ENCODE measurements at places on chromosomes 2 and 18. TPM values are rescaled to one million over a fixed set of nuclear protein-coding genes. Genes with fewer than 3 reads are reported as not detected.
A peak's percentile ranks its signal among the peaks of the same experiment; 100 is the strongest.

ZSCAN30 gene
- total RNA-seq: 17.0 TPM

GRCh38 chr2:226115102-226115831 lies 684.4 kb downstream of the IRS1 start:
- DNase-seq: peak; percentile 44
- peak overlapping the region; percentile 45 for H3K4me3 ChIP-seq
- H3K36me3 ChIP-seq: peaks cover 5% of the 10 kb centered on the region
- peaks cover 43% of the 10 kb centered on the region for H3K4me1 ChIP-seq
- peak overlapping the region; percentile 96 for H3K27ac ChIP-seq

DNA sequence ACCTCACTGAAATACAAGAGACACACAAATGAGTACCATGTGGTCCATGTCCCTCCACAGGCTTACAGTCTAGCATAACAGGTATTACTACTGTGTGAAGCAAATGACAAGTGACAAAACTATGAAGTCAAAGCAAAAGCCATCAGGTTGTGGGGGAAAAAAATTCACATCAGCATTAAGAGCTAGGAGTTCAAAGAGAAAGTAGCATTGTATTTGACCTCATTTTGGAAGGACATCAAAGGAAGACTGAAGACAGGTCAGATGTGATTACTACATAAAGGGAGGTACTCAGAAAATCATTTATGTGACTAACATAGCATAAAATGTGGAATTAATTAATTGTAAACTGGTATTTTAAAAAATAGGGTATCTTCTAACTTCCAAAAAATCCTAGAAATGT lies 224.2 kb downstream of the CDH2 start:
- no peak overlapping the region for H3K4me3 ChIP-seq
- H3K27me3 ChIP-seq: no peaks in the 10 kb centered on the region

DPP10 gene
- not detected for total RNA-seq

DNA sequence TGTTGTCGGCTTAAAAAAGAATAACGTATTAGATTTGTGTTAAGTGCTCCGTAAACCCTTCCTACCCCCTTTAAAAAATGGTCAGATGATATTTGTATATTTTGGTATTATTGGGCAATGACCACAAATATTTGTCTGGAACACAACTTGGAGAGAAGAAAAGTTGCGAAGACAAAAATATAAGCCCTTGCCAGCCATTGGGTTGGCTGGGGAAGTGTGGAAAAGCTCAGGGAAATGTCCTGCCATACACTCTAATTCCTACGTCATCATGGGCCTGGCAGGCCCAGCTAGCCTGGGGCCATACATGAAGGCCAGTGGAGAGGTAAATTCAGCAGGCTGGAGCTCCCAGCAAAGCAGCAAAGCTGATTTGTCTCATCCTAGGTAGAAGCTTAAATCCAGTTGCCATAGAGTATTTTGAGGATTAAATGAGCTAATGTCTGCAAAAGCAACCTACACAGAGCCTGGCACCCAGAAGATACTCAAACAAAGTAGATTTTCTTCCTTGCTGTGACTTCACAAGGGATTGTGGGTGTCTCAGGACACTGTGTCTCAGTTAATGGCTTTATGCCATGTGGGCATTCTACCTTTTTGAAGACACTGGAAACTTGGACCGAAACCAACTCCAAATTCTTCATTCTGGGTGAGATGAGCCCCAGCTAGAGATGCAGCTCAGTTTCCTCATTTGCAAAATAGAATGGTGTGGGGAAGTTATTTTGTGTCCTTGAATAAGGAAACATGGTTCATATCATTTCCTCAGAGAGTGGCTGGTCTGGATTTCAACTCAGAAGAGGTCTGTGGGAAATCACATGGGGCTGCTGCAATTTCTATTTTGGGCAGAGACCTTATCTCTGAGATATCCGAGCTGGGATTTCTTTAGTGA lies 87.9 kb upstream of the MAP4K3 start:
- no peak overlapping the region for H3K27ac ChIP-seq
- H3K4me3 ChIP-seq: no peak overlapping the region
- peaks cover 9% of the 10 kb centered on the region for H3K36me3 ChIP-seq
- H3K4me1 ChIP-seq: peaks cover 35% of the 10 kb centered on the region
- H3K27me3 ChIP-seq: no peaks in the 10 kb centered on the region
- no peak for DNase-seq

GRCh38 chr2:234435836-234436481 lies 60.9 kb downstream of the ARL4C start:
- no peak for DNase-seq
- H3K4me1 ChIP-seq: no peaks in the 10 kb centered on the region
- no peak overlapping the region for H3K4me3 ChIP-seq
- no peak overlapping the region for H3K27ac ChIP-seq

LHCGR gene
- total RNA-seq: not detected

DNA sequence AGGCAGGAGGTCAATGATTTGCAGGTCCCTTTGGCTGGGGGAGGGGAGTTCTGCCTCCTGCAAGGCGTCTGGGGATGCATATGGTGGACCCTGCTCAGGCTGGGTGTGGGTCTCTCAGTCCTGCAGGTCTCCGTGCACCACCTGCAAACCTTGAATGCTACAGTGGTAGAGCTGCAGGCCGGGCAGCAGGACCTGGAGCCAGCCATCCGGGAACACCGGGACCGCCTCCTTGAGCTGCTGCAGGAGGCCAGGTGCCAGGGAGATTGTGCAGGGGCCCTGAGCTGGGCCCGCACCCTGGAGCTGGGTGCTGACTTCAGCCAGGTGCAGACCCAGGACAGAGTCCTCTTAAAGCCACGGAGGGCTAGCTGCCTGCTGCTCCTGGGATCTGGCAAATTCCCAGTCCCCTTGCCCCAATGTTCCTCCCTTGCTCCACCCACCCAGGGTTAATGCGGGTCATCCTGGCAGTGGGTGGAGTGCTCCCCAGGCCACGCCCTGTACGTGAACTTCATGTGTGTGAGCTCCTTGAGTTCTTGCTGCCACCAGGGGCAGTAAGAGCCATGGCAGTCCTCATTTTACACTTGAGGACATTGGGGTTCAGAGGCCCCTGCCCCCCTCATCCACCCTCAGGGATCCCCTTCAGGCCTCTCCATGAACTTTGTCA lies 3.1 kb downstream of the PROM2 start:
- no peak overlapping the region for H3K27ac ChIP-seq
- no peaks in the 10 kb centered on the region for H3K27me3 ChIP-seq
- peaks cover 17% of the 10 kb centered on the region for H3K36me3 ChIP-seq
- no peak overlapping the region for H3K4me3 ChIP-seq
- peaks cover 16% of the 10 kb centered on the region for H3K4me1 ChIP-seq

DNA sequence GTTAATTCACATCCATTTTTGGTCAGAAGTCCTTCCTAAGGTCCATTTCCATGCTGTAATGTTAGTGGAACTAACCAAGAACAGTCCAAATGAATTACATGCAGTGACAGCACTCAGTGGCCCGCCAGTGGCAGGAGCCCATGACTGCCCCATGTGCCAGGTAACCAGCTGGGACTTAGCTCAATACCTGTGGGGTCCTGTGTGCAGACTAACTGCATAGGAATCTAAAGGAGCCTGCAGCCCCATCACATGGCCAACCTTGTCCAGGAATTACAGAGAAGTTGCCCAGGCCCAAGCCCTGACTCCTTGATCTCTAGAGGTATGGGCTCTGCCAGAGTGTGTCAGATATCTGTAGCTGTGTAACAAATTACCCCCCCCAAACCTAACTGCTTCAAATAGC lies 35.4 kb upstream of the GPR17 start:
- DNase-seq: no peak
- no peaks in the 10 kb centered on the region for H3K36me3 ChIP-seq
- H3K27ac ChIP-seq: no peak overlapping the region
- H3K4me1 ChIP-seq: no peaks in the 10 kb centered on the region
- H3K4me3 ChIP-seq: no peak overlapping the region

GRCh38 chr2:102660574-102660973 lies 41.2 kb downstream of the SLC9A2 start:
- H3K27ac ChIP-seq: peak overlapping the region; percentile 58
- H3K27me3 ChIP-seq: no peaks in the 10 kb centered on the region
- peaks cover 30% of the 10 kb centered on the region for H3K4me1 ChIP-seq
- no peak for DNase-seq
- peaks cover 4% of the 10 kb centered on the region for H3K36me3 ChIP-seq

GRCh38 chr18:56060967-56061541 lies 473.1 kb upstream of the TCF4 start:
- no peaks in the 10 kb centered on the region for H3K36me3 ChIP-seq
- no peak overlapping the region for H3K27ac ChIP-seq
- H3K4me1 ChIP-seq: no peaks in the 10 kb centered on the region
- no peak for DNase-seq

DNA sequence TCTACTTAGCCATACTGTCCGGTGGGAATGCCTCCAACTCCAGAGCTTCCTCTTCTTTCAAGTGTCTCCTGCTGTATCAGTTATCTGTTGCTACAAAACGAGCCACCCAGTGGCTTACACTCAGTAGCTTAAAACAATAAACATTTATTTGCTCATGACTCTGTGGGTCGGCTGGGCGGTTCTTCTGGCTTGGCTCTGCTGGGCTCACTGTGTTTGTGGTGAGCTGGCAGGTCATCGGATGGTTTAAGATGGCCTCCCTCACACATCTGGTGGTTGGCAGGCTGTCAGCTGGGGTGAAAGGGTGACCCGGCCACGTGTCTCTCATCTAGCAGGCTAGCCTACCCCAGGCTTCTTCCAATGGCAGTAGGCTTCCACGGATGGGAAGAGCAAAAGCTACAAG lies 122.4 kb upstream of the SLC1A4 start:
- H3K36me3 ChIP-seq: no peaks in the 10 kb centered on the region
- DNase-seq: no peak
- H3K4me3 ChIP-seq: peak overlapping the region; percentile 3

- H3K36me3 ChIP-seq: no peaks in the 10 kb centered on the region
- no peak overlapping the region for H3K27ac ChIP-seq
- no peaks in the 10 kb centered on the region for H3K4me1 ChIP-seq
- peaks cover 13% of the 10 kb centered on the region for H3K27me3 ChIP-seq
- DNase-seq: no peak
- H3K4me3 ChIP-seq: no peak overlapping the region
These were observed 199.6 kb downstream of the LDLRAD4 start for GRCh38 chr18:13418013-13418710.

DNA sequence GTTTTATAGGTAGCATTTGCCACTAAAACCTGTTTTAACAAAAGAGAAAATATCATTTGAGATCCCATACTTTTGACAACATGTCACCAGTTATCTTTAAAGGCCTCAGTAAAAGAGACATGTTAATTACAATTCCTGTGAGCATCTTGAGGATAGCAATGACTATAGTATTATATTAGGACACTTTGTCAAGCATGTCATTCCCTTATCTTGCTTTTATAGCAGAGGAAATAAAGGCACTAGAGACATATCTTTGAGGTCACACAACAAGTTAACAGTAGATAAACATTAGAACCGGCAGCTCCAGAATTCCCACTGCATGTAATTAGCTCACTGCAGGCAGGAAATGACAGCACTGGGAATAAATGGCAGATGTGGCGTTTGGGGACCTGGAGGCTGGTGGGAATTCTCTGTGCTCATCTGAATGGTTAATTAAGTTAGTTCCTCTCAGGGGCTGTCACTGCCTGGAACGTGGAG lies 25.9 kb downstream of the LYPD6B start:
- DNase-seq: no peak
- no peaks in the 10 kb centered on the region for H3K27me3 ChIP-seq
- H3K4me3 ChIP-seq: no peak overlapping the region
- no peaks in the 10 kb centered on the region for H3K36me3 ChIP-seq

DNA sequence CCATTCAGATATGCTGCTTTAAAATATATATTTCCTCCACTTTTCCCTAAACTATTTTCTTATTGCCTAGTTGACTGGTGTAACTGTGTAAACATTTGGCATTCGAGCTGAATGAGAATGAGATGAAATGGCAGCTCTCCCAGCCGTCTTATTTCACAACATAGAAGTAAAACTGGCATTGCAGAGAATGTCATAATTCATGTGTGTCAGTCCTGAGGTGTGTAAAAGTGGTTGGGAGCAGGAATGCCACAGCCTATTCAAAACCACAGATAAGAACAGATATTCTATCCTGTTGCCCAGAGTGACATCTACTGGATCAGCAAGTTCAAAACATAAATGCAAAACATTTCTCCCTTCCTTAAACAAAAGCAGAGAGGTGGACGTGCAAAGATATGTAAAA lies 565.5 kb upstream of the CHAC2 start:
- H3K4me3 ChIP-seq: no peak overlapping the region
- no peaks in the 10 kb centered on the region for H3K36me3 ChIP-seq
- DNase-seq: peak; percentile 56
- peak overlapping the region; percentile 54 for H3K27ac ChIP-seq
- H3K4me1 ChIP-seq: peaks cover 9% of the 10 kb centered on the region
- no peaks in the 10 kb centered on the region for H3K27me3 ChIP-seq

Data from Calu3 (cell line).